ENCODE measurements at places on chromosomes 6 and 20. TPM values are rescaled to one million over a fixed set of nuclear protein-coding genes. Genes with fewer than 3 reads are reported as not detected.

Gene SLC22A2
- total RNA-seq, result not detected

Gene KIAA0408
- total RNA-seq, result 5.8 TPM

Gene ATF6B
- 44.0 TPM for total RNA-seq

Gene MARCKS
- 148 TPM for total RNA-seq

Gene B3GAT2
- not detected for total RNA-seq

- no peak for DNase-seq
Observed at GRCh38 chr20:34983995-34984735, 28.5 kb downstream of the MYH7B start.

DNA sequence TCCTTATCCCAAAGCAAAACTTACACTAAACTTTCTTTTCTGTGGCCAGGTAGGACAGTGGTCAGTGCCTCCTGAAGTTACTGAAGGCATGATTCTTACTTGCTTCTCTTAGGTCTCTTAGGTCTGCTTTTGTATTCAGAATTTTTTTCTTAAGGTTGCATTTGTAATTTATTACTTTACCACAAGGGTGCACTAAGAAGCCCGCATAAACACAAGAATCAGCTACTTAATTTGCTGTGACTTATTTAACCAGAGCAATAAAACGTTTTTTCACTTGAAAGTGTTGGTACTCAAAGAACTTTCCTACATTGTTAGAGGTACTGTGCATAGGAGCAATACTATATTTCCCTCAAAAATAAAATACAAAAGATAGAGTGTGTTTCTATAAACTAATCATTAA is 75.4 kb upstream of the LAMA2 start:
- DNase-seq, result no peak

DNA sequence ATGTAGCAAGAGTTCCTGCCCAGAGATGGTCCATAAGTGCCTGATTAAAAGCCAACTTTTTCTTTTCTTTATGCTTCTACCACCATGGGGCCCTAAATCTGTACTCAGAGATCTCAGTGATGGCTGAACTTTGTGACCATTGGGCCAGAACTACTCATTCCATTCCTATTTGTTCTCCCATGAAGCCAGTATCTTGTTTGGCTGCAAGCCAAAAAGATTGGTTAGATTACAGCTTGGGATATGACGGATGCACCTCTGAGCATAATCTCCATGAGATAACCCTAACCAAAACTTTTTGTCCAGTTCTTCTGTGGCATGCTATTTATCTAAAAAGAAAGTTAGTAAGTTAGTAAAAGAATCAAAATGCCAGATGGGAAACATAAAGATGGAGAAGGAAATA is 72.2 kb downstream of the PLCB4 start:
- DNase-seq, result no peak

- no peak for DNase-seq
Observed at GRCh38 chr6:69867639-69867976, 1.3 kb downstream of the COL19A1 start.

DNA sequence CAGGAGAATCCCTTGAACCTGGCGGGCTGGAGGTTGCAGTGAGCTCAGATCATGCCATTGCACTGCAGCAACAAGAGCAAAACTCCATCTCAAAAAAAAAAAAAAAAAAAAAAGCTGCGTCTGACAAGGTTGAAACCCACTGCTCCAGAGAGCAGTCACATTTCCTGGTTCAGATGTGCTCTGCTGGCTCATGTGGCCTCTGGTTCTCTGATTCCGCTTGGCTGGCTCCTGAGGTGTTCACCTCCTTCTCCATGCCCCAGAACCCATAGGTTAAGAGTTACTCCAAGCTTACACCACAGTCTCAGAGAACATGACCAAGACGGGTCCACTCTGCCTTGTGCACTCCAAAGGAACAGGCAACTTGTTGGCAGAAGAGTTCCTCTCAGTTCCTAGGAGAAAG is 8.8 kb upstream of the CNR1 start:
- no peak for DNase-seq

- no peak for DNase-seq
Observed at GRCh38 chr6:3353213-3353903, 94.6 kb downstream of the PSMG4 start.

DNA sequence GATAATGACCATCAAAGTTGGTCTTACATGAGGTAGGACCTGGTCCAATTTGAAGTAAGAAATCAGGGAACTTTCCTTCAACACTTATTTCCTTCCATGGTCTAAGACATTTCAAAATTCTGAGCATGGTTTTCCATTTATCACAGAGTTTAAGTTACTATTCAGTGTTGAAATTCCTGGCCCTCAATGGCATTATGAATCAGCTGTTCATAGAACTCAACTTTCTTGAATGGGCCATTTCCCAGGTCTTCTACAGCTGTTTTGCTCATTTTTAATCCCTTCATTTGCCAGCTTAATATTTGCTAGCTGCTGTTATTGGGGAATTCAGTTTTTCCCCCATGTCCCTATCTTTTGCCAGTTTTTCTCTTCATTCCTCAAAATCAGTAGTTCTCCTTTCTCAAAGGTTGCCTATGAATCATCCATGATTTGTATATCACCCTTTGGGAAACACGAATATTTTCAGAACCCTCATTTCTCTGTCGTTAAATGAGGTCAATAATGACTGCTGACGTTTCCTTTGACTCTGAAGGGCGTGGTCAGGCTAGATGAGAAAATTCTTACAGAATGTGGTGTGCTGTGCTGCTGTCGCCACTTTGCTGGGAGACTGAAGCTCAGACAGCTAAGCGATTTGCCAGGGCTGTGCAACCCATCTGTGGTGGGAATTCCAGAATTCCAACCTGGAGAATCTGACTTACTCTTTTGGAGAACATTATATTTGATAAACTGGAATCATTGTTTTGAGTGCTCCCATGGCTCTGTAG is 216.5 kb upstream of the FLRT3 start:
- no peak for DNase-seq

DNA sequence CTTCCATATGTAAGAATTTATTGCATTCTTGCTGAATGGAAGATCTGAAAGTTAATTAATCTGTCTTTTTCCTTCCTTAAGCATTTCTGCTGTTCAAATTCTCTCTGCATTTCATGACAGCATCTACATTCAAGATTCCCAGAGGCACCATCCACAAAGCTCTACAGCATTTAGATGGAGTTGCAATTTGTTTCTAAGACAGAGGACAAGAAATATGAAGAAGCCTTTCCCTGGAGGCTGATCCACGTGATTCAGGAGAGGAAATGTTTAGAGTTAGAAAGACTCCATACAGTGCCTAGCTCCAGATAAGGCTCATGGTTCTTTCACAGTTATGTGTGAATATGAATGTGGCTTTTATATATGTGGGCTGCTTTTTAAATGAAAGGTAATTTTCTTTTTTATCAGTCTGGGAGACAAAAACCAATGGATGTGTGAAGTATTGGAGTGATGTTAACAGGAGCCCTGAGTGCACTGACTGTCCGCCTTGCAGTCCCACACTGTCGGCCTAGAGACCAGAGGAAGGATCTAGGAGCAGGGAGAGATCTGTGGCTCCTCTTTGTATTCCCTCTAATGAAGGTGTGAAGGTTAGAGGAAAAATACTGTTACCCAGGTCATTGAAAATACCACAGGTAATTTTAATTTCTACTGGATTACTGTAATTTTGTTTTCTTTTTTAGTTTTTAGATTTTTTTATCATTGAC is 686.6 kb upstream of the GJE1 start:
- no peak for DNase-seq

DNA sequence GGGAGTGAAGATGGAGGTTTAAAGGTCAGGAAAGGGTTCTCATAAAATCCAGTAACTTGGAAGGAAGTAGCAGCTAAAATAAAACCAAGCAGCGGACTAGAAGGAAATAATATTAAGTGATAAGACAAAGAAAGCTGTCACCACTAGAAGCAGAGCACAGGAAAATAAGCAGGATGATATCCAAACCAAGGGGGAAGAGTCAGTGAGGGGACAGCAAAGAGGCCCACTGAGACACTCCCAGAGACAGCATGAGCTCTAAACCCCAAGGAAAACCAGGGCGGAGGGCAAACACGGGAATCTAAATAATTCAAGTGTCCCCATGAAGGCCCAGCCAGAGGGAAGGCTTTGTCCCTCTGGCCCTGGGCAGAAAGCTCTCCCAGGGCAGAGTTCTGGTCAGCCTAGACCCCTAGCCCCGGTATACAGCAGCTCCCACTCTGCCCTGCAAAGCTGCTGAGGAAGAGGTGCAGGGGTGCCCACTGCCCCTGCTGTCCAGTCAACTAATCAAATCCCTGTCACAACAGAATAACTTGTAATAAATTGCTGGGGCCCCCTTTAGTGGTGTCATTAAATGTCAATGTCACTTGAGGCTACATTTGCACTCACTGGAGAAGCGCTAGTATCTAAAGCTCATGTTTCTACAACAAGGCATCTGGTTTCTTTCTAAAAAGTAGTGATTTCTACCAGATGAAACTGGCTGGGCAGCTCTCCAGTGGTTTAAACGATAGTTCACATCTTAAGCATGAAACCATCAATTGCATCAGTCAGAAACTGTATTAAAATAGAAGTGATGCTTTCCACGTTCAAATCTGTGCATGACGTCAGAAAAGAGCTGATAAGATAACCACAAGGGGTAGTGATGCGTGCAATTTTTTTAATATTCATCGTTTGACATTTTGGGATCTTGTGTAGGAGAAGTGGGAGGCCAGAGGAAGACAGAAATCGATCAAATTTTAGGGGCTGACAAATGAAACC is 13.6 kb downstream of the PDE10A start:
- no peak for DNase-seq

- DNase-seq, result no peak
Observed at GRCh38 chr20:17643531-17644188, 38.4 kb downstream of the RRBP1 start.

DNA sequence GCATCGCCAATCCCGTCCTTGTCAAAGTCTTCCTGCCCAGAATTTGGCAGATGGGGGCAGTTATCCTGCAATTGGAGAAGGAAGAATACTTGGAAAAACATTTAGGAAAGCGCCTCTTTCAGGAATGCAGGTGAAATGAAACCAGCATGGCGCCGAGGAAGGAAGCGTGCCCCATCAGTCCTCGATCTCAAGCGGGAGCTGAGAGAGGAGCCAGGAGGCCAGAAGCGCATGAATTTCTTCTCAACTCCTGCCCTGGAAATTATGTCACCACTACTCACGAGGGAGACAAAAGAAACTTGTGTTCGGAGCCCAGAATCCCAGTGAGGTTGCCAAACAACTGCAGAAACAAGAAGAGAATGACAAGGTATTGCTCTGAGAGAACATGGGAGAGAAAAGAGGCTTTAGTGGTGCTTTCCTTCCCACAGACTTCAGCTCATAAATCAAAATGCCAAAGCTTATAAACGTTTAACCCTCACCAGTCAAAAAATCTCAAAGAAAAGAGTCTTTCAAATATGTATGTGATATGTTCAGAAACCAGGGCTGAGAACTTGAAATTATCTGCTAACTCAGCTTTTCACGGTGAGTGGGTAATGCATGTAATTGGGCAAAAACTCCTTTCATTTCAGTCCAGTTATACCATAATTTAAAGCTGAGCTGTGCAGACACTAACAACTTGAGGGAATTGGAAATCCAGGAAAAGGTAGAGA is 23.9 kb downstream of the THBS2 start:
- no peak for DNase-seq

DNA sequence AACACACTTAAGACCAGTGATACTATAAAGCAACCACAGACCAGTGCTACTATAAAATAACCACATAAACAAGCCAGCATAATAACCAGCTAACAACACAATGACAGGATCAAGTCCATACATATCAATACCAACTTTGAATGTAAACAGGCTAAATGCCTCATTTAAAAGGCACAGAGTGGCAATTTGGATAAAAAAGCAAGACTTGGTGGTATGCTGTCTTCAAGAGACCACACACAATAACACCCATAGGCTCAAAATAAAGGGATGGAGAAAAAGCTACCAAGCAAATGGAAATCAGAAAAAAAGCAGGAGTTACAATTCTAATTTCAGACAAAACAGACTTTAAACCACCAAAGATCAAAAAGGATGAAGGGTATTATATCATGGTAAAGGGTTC is 19.8 kb upstream of the ELOVL4 start:
- DNase-seq, result no peak

GRCh38 chr6:37862430-37862829 is 42.9 kb downstream of the ZFAND3 start:
- no peak for DNase-seq

GRCh38 chr20:19492687-19493336 is 265.2 kb upstream of the RIN2 start:
- DNase-seq, result no peak

DNA sequence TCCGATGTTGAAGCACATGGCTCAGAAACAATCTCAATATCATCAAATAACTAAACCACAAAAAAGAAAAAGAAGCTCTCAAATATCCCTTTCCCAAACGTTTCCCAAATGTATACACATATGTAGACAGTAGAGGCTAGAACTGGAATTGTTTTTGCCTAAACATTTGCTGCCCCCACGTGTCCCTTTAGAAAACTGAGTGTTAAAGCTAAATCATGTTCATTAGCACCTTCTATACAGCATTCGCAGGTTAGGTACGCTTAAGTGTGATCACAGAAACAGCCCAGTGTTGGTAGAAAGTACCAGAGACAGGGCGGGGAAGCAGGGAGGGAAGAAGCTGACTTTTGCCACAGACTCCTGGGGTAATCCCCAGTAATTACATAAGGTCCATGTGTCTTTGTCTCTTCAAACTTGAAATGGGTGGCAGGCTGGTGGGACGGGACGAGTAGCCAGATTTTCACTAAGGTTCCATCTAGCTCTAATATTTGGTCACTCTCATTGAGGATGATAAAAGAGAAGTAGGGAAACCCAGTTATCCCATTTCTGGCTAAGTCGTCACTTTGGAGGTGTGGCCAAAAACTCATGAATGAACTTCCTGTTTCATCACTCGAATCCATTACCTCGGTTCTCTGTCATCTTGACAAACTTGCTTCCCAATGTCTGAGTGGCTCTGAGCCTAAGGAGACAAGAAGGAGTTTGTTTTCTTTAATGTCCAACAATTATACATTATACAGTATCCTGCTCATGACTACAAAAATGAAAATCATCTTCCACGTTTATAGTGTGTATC is 15.0 kb upstream of the TFAP2A start:
- DNase-seq, result peak; percentile 70

- no peak for DNase-seq
Observed at GRCh38 chr6:43681303-43681702, 6.3 kb downstream of the MRPS18A start.

GRCh38 chr6:169979873-169980432 is 228.5 kb downstream of the ERMARD start:
- no peak for DNase-seq

DNA sequence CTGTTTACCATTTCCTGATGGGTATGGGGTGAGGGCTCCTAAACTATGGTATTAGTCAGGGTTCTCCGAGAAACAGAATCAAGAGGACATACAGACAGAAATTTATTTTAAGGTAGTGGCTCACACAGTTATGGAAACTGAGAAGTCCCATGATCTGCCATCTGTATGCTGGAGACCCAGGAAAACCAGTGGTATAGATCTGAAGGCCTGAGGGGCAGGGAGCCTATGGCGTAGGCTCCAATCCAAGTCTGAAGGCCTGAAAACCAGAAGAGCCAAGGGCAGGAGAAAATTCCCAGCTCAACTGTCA is 93.6 kb downstream of the ANKRD6 start:
- DNase-seq, result no peak

GRCh38 chr6:35706468-35706867 is 17.8 kb upstream of the FKBP5 start:
- no peak for DNase-seq
